ENCODE measurements at places on chromosomes 7 and 10.

- DNase-seq = no peak
These were observed 48.9 kb downstream of the ZNF503 start for GRCh38 chr10:75352650-75353049.

GRCh38 chr10:85262992-85263391 is 934.6 kb downstream of the CCSER2 start:
- no peak for DNase-seq

- no peak for DNase-seq
These were observed 100.1 kb downstream of the HOXA1 start for GRCh38 chr7:26995666-26996065.

GRCh38 chr7:76054123-76055120 is 6.5 kb downstream of the MDH2 start:
- no peak for DNase-seq

DNA sequence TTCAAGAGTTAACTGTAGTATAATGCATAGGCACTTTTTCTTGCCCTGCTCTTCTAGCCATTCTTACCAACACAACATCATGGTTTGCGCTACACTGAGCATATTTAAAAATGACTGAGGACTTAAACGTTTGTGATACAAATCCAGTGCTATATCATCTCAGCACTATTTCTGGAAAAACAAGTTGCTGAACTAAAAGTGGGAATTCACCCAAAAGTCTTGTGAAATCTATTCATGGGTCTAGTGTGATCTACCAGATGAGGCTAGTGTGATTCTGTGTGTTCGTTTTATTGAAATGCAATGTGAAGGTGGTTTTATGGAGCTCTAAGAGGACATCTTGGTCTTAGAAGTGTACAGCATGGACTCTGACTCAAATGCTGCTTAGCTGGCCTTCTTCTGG is 584.6 kb upstream of the POM121L12 start:
- DNase-seq = no peak

- no peak for DNase-seq
These were observed 194.2 kb downstream of the CAMK1D start for GRCh38 chr10:12543589-12543988.

DNA sequence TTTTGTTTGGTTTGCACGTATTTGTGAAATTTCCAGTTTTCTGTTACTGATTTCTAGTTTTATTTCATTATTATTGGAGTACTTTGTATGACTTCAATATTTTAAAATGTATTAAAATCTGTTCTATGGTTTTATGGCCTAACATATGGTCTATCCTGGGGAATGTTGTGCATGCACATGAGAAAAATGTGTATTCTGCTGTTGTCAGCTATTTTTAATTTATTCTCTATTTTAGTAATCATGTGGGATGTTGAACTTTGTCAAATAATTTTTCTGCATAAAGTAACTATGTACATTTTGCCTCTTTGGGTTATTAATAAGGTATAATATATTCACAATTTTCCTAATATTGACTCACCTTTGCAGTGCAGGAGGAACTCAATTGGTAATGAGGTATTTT is 46.7 kb downstream of the EBLN1 start:
- DNase-seq = no peak

GRCh38 chr10:100829933-100830727 is 82.6 kb upstream of the SLF2 start:
- DNase-seq = no peak

DNA sequence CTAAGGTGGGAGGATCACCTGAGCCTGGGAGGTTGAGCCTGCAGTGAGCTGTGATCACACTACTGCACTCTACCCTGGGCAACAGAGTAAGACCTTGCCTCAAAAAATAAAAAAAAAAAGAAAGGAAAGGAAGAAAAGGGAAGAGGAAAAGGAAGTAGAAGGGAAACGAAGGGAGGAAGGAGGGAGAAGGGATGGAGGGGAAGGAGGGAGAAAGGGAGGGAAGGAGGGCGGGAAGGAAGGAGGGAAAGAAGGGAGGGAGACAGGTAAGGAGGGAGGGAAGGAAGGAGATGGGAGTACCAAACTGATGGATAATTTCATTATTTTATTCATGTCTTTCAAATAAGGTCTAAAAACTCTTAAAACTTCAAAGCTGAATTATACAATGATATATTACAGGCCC is 106.3 kb downstream of the KMT2C start:
- DNase-seq = no peak

GRCh38 chr7:43116451-43116850 is 4.0 kb downstream of the HECW1 start:
- DNase-seq = no peak

DNA sequence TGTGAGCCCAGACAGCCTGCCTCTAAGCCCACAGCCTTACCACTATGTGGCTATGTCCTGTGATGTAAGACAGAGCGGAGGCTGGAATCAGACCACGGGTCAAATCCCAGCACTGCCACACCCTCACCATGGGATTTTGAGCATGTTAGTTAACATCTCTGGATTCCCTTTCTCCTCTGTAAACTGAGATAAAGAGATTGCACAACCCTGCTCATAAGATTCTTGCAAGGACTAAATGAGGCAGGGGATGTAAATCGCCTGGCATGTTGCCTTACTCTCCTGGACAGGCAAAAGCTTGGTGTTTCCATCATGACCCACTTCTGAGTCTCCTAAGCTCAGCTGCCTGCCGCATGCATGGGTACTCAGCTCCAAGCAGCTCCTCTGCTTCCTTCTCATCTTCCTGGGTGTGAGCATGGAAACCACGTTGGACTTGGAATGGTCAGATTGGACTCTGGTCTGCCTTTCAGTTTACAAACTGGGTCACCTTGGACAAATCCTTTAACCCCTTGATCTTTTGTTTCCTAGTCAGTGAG is 41.3 kb upstream of the MTURN start:
- DNase-seq = peak; percentile 38

- peak; percentile 34 for DNase-seq
These were observed 217.2 kb upstream of the MKLN1 start for GRCh38 chr7:131110297-131111080.

DNA sequence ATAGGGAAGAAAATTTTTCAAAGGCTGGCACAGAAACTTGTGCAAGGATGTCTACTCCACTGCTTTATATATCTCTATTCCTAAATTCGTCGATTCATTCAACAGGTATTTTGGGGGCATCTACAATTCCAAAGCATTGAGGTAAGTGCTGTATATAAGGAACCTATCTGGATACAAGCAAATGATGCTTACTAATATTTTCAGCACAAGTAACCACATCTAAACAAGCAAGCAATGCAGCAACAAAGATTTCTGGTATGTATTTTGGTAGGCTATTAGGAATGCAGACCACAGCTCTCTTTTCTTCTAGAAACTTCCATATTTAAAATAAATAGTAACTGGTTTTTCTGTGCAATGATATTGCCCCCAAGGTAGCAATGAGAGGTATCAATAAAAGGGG is 183.9 kb downstream of the SGMS1 start:
- DNase-seq = no peak

GRCh38 chr10:80535671-80536360 is 1.9 kb upstream of the SH2D4B start:
- peak; percentile 83 for DNase-seq

DNA sequence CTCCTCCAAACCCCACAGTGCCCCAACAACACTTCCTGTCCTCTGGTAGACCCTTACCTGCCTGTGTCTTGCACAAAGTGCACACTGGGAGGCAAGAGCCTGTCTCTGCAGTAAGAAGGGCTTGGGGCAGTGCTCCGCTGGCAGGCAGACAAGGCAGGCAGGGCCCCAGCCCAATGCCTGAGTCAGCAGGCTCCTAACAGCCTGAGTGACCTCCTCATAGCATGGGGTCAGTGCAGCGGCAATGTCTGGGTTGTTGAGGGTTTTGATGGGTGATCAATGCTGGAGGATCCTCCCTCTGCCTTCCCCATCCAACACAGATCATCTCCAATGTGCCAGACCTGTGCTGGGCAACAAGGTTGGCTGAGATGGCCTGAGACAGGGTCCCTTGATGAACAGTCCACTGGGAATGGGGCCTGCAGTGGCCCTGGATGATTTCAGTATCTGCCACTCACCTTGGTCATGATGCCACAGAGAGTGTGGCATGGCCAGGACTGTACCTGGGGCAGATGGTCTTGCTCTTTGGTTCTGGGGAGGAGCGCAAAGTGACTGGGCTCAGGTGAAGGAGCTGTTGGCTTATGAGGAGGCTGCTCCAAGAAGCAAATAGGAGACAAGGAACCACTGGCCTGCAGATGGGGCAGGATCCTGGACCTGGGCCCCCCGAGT is 55.6 kb upstream of the CAMK2B start:
- DNase-seq = no peak

GRCh38 chr10:51397695-51398094 is 301.7 kb downstream of the CSTF2T start:
- peak; percentile 63 for DNase-seq

GRCh38 chr7:77859343-77859742 is 60.8 kb downstream of the PHTF2 start:
- no peak for DNase-seq

DNA sequence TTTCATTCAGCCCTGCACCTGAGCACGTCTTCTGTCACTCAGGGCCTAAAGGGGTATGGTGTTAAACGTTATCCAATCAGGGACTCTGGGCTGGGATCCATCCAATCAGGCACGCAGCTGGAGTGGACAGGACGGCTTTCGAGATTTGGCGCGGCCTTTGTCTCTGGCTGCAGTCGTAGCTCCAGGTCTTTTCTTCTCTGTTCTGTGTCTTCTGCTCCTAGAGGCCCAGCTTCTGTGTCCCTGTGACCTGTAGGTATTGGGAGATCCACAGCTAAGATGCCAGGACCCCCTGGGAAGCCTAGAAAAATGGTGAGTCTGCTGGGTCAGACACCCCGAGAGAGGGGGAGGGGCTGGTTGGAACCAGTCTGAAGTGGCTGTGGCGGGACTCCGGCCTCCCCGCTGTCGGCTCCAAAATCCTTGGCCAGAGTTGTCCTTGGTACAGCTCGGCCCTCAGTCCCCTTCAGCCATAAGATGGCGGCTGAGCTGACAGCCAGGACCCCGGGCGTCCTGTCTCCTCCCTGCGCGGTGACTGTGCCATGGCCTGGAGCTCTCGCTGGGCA is 11.7 kb upstream of the ZNF680 start:
- peak; percentile 79 for DNase-seq

DNA sequence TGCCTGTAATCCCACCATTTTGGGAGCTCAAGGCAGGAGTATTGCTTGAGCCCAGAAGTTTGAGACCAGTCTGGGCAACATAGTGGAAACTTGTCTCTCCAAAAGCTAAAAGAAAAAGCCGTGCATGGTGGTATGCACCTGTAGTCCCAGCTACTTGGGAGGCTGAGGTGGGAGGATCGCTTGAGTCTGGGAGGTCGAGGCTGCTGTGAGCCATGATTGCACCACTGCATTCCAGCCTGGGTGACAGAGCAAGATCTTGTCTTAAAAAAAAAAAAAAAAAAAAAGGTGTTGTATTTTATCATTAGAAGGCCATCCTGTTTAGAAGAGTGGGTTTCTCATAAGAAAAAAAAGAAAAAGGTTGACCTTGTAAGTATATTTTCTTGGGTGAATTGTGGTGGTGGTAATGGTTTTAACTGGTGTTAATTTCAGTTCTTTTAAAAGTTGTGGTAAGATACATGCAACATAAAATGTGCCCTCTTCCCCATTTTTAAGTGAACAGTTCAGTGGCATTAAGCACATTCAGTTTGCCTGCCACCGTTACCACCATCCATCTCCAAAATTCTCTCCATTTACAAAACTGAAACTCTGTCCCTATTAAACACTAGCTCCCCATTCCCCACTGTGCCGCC is 34.7 kb downstream of the GRIFIN start:
- no peak for DNase-seq

DNA sequence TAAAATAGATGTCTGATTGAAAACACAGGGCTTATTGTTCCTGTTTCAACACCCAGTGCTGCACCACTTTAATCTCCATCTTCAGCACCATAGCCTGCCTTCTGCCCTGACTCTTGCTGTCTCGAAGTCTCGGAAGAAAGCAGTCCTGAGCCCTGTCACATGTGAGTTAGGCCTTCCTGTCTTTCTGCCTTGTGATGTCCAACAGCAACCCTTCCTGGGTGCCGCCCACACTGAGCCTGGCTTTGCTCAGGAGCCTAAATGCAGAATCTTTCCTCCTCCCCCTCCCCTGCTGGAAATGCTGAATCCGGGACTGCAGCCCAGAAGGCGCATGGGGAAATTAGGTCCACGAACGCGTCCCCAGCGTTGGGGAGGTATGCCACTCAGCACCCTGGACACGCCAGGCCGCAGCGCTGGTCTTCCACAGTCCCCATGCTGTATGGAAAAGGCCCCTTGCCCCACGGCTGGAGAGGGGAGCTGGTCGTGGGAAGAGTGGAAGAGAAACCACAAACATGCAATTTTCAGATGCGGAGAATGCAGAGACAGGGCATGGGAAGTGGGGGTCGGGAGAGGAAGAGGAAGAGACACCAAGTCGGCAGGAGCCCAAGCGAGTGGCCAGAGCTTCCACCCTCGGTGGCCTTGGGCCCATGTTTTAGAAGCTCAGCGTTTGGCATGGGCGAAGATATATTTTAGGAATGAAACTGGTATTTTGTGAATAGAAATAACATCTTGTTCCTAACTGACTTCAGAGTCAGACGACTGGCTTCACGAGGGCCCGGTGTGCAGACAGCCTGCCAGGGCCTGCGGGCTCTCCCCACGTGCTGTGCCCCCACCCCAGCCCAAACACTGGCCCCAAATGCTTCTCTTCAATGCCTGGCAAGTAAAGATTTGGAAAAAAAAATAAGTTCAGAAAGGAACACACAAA is 656.1 kb upstream of the FOXK1 start:
- DNase-seq = no peak

- DNase-seq = no peak
These were observed 10.9 kb upstream of the LGI1 start for GRCh38 chr10:93746844-93747284.

- DNase-seq = no peak
These were observed 550.7 kb upstream of the MGMT start for GRCh38 chr10:128916383-128916782.

- no peak for DNase-seq
These were observed 465 bp upstream of the NPY start for GRCh38 chr7:24283554-24283896.

DNA sequence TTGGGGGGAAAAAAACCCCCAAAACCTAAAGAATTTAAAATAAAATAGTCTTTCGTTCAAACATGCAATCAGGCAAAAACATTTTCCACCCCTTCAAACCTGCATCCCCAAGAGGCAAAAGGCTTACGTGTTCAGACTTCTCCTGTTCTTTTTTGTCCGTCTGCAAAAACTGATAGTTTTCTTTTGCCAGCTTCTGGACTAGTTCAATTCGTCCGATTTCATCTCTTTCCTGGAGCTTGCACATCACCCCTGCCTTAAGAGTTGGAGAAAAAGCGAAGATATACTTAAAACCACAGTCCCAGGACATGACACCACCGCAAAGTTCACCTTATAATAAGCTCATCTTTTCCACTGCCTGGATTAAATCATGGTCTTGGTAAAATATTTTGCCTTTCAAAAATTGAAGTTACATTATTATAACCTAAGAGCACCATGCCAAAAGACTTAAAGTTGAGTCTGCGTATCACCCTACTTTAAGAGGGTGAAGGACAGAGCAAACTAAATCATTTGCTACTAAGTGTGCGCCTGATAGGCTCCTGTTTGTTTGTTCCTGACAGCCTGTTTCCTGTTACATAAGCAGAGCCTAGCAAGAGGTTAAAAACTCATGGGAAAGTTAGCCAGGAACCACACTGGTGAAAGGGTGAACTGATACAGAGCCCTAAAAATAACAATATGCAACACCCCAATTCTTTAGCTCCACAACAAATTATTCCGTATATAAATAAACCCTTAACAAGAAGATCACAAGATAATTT is 137.0 kb downstream of the RAPGEF5 start:
- no peak for DNase-seq
